ENCODE measurements at places on chromosomes 13 and 19.
A peak's percentile ranks its signal among the peaks of the same experiment; 100 is the strongest.

DNA sequence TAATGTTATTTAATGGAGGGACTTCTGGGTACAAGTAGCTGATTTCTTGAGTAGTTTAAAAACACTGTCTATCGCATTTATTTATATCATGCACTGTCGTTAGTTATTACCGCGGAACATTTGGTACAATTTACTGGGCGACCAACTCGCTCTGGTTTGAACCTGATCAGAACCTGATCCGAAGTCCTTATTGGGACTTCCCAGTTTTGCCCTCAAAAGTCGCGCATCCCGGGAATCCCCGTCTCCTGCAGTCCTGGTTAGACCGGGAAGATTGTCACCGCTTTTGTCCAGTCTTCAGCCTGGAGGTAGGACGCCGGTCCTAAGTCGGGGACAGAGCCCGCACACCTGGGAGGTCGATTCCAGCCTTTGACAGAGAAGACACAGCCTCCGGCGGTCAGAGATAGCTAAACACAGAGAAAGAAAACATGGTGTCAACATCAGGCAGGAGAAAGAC lies 694 bp downstream of the CLN5 start:
- DNase-seq, result no peak

DNA sequence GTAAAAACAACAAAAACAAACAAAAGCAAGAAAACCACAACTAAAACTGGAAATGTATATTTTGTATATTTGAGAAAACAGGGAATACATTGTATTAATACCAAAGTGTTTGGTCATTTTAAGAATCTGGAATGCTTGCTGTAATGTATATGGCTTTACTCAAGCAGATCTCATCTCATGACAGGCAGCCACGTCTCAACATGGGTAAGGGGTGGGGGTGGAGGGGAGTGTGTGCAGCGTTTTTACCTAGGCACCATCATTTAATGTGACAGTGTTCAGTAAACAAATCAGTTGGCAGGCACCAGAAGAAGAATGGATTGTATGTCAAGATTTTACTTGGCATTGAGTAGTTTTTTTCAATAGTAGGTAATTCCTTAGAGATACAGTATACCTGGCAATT lies 17.1 kb downstream of the KLF5 start:
- DNase-seq, result no peak

DNA sequence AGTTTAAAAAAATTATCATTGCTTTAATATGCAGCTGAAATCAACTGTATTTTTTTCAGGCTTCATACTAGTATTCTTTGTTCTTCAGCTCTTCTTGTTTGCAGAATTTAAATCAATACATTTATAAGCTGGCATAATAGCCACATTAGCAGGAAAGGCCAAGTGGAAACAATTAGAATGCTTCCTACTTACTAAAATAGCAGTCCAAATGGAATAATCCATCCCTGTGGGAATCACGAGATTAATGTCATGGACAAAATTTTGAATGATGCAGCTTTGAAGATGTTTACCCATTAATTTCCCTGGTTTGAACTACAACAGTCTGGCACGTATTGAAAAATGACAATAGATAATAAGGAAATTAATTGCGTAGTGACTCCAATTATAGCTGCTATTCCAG lies 2650.8 kb downstream of the PCDH9 start:
- DNase-seq, result no peak

GRCh38 chr13:80235166-80235966 lies 105.6 kb downstream of the SPRY2 start:
- DNase-seq, result no peak

GRCh38 chr13:70353096-70353495 lies 244.8 kb upstream of the KLHL1 start:
- no peak for DNase-seq

- DNase-seq, result no peak
Observed at GRCh38 chr19:52692431-52693008, 42.3 kb downstream of the ZNF611 start.

- no peak for DNase-seq
Observed at GRCh38 chr13:87537951-87538350, 133.2 kb upstream of the SLITRK5 start.

- DNase-seq, result no peak
Observed at GRCh38 chr13:97460004-97460775, 26.2 kb downstream of the RAP2A start.

- DNase-seq, result no peak
Observed at GRCh38 chr13:100984085-100984705, 309.6 kb upstream of the TMTC4 start.

DNA sequence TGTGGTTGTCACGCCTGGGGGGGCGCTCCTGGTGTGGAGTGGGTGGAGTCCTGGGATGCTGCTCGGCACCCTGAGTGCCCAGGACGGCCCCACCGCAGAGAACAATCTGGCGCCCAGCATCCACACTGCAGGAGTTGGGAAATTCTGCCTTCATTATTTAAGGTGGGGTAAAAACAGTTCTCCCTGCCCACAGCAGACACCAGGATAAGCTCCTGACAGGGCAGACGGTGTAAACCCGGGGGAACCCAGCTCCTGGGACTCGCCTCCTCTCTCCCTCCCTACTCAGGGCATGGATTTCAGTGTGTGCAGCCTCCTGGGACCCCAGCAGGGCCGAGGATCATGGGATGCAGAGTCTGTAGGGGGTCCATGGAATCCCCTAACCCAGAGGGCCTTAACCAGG lies 7.7 kb upstream of the WDR18 start:
- no peak for DNase-seq

DNA sequence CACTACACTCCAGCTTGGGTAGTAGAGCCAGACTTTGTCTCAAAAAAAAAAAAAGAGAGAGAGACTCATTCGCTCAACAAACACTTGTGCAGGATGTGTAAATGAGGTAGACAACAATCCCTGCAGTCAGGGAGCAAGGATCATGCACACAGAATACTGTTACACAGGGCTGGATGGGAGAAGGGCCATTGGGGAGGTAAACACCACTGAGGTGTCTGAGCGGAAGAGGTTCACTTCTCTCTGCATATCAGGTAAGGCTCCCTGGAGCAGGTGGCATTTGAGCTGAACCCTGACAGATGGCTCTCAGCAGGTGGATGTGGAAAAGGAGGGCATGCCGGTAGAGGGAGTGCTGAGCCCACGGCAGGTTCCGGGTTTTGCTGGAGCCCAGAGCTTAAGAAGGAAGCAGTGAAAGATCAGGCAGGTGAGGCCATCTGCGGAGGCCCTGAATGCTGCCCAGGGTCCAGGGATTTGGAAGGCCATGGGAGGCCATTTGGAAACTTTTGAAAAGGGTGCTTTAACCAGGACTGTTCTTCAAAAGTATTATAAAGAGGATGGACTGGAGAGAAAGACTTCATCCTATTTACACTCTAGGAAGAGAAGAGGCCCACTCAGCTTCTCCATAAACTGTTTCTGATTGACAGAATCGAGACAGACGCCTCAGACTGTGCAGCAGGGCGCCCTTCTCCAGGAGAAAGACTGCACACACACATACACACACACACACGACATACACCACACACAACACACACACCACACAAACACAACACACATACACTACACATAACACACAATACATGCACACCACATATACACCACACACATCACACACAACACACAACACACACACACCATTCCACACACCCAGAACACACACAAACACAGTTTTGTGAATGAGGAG lies 199.4 kb downstream of the USP12 start:
- peak; percentile 33 for DNase-seq

GRCh38 chr13:32587811-32588170 lies 1.5 kb downstream of the PDS5B start:
- DNase-seq, result no peak

GRCh38 chr13:112770504-112770903 lies 80.7 kb downstream of the ATP11A start:
- no peak for DNase-seq

GRCh38 chr19:6413291-6413690 lies 11.3 kb downstream of the KHSRP start:
- no peak for DNase-seq

DNA sequence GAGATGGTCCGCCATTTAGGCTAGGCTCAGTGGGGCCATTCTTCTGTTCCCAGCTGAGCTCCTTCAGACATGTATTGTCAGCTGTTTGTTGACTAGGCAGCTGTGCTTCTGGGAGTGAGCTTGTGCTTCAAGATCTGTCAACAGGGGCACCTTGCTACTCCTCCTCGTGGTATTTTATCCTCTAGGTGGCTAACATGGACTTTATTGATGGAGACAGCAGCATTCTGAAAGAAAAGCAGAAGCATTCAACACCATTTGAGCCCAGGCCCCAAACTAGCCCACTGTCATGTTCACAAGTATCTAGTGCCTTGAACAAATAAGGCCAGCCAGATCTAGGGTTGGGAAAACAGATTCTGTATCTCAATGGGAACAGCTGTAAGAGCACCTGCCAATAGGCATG lies 65.9 kb downstream of the ZNF429 start:
- no peak for DNase-seq

- DNase-seq, result no peak
Observed at GRCh38 chr13:110637747-110638146, 22.4 kb downstream of the NAXD start.

DNA sequence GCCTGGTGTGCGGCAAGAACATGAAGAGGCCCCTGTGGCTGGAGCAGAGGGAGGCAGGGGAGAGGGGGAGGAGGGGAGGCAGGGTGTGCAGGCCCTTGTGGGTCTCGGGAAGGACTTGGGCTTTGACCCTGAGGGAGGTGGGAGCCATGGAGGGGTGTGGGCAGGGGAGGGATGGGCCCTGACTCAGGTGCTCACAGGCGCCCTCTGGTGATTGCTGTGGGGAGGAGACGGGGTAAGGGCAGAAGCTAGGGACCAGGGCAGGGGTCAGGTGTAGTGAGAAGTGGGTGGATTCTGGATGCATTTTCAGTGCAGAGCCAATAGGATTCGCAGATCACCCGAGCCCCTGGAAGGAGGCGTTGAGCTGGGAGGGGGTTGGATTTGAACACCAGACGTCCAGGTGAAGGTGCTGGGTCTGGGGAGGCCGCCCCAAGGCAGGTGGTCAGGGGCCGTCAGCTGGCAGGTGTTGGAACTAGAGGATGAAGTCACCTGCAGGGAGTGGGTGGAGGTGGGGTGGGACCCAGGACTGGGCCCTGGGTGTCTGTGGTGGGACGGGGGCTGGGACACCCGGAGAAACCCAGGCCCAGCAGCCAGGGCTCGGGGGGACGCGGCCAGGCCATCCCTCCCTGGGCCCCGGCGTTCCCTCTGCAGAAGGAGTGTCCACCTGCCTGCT lies 185.4 kb downstream of the KDM4B start:
- DNase-seq, result peak; percentile 34

DNA sequence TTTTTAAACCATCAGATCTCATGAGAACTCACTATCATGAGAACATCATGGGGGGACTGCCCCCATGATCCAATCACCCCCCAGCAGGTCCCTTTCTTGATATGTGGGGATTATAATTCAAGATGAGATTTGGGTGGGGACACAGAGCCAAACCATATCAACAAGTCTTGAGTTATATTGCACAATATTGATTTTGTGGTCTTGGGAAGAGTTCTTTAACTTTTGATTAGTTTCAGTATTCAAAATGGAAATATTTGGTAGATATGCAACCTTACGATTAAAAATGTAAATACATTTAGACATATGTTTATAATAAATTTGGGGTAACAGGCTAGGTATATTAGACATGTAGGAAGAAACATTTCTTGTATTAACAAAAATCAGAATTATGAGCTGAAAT lies 188.2 kb downstream of the GPC5 start:
- DNase-seq, result no peak

- no peak for DNase-seq
Observed at GRCh38 chr19:36113425-36113824, 1.2 kb downstream of the POLR2I start.

DNA sequence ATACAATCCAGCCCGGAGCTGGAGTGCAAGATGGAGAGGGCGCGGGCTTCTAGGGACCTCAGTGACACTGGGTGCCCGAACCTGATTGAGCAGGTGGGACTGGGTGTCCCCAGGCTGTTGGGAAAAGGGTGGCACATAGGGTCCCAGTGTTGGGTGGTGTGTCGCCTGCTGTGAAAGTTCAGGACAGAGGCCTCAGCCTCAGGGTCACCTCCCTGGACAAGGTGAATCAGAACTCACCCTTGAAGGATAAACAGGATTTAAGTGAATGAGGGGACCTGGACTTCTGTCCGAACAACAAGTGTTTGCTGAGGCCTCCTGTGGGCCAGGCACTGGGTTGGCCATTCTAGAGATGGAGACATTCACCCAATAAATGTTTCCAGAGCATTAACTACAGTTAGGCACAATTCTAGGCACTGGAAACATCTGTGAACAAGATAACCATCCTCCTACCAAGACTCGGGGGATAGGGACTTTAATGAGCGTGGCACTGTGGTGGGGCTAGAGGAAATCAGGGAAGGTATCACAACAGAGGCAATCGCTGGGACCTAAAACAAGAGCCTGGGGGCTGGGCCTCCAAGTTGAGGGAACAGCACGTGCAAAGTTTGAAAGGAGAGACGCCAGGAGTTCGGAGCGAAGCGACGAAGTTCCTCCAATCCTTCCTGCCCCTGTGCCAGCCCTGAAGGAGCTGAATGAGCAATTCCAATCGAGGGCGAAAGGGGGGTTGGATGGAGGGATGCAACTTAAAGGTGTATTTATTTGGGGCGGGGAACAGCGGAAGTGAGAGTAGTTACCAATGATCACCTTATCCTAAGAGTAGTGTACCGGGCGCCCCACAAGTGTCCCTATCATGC lies 921 bp upstream of the POLD1 start:
- DNase-seq, result no peak

DNA sequence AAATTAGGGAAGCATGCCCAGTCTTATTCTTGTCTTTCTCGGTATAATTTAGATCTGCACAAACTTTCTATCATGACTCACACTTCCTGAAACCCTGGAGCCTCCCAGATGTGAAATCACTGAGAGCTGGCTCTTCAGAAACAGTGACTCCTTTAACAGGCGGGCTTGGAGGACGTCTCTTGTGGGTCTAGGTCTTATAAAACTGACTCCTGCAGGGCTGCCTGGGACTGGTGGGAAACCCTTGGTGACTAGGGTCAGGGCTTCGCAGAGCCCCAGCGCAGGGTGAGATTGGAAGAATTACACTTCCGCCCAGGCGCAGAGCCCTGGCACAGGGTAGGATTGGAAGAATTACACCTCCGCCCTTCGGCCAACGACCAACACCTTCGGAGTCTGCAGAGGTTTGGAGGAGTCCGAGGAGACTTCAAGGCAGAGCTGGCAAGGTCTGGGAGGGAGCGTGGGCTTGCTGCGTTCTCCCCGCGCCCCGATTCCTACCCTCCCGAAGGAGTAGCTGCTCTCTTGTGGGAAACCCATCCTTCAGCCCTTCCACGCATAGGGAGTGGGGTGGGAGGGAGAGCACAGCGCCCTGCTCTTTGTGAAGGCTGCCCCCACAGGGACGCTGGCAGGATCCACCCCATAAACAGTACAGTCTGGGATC lies 43.4 kb upstream of the MAP3K10 start:
- no peak for DNase-seq

- DNase-seq, result no peak
Observed at GRCh38 chr13:95176611-95177259, 124.5 kb downstream of the ABCC4 start.

DNA sequence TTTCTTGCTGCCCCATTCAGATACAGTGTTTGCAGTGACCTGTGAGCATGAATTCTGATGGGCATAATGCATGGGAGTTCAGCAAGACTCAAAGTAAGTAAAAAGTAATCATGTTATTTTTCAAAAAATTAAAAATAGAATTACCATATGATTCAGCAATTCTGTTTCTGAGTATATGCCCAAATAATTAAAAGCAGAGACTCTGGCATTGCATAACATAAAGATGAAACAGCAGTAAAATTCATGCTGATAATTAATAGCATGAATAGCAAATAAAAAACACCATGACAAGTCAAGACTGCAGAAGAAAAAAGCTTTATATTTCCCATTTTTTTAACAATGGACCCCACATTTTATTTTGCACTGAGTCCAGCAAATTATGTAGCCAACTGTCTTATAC lies 21.3 kb downstream of the RNF6 start:
- DNase-seq, result no peak

GRCh38 chr19:30649934-30650614 lies 277.9 kb downstream of the ZNF536 start:
- DNase-seq, result peak; percentile 35

All from activated CD4-positive, alpha-beta memory T cell treated with anti-CD3 and anti-CD28 coated beads, Interleukin-2, amount 10 ng/mL, durations not matched to agents 7 days and 5 days (primary cell).